ENCODE measurements at places on chromosomes 7 and 10.

DNA sequence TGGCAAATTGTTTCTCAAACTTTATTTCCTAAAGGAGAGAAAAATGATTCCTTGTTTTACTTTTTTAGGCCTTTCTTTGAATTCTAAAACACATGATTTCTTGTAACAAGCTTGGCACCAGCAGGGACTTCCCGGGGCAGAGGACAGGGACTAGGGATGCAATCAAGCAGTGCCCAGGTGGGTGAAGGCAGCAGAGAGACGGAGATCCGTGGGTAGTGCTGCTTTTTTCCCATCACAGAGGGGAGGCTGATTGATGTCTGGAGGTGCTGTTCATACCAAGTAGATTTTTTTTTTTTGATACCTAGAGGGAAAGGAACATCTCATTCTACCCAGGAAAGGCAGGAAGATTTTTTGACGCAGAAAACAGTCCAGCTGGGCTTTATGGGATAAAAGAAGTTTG, 91.9 kb downstream of the FAM171A1 start:
- no peak for DNase-seq

- no peak for DNase-seq
These were observed 13.1 kb downstream of the PHKG1 start for GRCh38 chr7:56079450-56080185.

DNA sequence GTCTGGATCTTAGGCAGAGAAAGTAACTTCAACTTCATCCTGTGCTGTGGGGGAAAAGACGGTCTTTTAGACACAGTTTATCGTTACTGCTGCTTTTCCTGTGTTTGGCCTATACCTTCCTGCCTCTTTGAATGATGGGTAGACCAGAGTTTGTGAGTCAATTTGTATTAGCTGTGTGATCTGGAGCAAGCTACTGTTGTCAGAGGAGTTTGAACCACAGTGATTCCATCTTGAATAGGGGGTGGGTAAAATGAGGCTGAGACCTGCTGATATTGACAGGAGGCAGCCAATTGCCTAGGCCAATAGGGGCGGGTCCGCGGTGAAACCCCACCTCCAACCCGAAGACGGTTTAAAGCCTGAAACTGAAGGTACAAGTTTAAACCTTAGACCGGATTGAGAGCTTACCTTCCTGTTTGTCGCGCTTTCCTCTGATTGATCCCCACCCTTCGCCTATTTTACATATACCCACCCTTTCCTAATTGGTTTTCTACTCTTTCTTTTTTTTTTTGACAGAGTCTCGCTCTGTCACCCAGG, 35.8 kb upstream of the EIF4H start:
- no peak for DNase-seq

DNA sequence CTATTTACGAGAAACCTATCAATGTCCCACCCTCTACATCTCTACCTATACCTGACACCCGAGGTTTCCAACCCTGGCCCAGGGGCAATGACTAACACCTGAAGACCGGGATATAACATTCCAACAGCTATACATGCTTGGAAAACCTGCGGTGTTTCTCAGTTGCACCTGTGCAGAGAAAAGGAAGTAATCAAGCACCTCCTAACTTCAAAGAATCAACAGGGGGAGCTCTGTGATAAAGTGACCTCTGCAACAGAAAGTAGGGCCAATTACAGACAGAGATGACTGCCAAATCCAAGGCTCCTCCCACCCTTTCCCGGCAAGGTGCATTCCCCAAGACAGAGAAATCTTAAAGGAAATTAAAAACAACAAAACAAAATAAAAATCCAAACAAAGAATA, 41.3 kb downstream of the CCDC6 start:
- DNase-seq, result no peak

- no peak for DNase-seq
These were observed 95.6 kb upstream of the KIF5B start for GRCh38 chr10:32151871-32152270.
